ENCODE measurements at places on chromosomes 16 and 17. TPM values are rescaled to one million over a fixed set of nuclear protein-coding genes. Genes with fewer than 3 reads are reported as not detected.

GRCh38 chr17:60641810-60642220, 35.8 kb upstream of the BCAS3 start:
- peak; percentile 74 for DNase-seq

The AANAT gene
- total RNA-seq, result not detected

The TBC1D3C gene
- 1.1 TPM for total RNA-seq

GRCh38 chr16:86384263-86384649, 126.1 kb upstream of the FOXF1 start:
- no peak for DNase-seq

GRCh38 chr17:63700528-63701455, 867 bp upstream of the LIMD2 start:
- no peak for DNase-seq
